ENCODE measurements at places on chromosomes 4 and X. TPM values are rescaled to one million over a fixed set of nuclear protein-coding genes. Genes with fewer than 3 reads are reported as not detected.

GRCh38 chr4:17701882-17702281, 79.5 kb downstream of the FAM184B start:
- no peak for DNase-seq

GRCh38 chr4:173518425-173519102, 11.5 kb downstream of the HAND2 start:
- DNase-seq: peak; percentile 68

DNA sequence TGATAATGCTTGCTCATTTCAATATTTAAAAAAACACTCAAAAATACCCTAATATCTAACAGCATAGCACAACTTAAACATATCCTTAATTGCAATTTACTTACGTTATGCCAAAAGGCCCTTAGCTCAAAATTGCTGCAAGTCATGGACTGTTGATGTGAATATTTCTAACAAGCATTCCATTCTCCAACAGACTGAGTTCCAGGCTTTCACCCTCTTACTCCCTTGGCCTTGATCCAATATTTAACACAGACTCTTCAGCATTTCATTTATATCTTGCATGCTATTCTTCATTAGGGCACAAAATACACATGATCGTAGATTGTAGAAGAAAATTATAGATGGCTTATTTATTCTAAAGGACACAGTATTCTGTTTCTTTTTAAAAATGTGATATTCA, 96.5 kb downstream of the RNF150 start:
- DNase-seq: no peak

DNA sequence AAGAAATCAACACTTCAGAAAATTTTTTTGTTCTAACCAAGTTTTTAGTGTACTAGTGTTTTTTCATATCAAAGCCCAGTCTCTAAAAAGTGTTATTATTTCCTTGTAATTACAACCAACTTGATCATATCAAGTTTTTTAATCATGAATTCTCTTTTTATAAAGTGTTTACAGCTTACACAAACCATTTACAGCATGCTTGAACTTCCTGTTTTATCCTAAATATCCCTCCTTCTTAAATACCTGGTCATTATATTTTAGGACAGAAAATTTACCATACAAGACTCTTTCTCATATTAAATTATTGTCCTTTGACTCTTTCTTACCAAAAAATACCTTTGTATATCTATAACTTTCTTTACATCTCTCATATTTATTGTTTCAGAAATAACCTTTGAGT, 89.4 kb upstream of the NPY2R start:
- no peak for DNase-seq

GYPB gene
- not detected for total RNA-seq

- DNase-seq: peak; percentile 37
Measured at GRCh38 chr4:39085891-39086290, 23.9 kb downstream of the KLHL5 start.

CSAG1 gene
- not detected for total RNA-seq

FRG2 gene
- not detected for total RNA-seq

GRCh38 chr4:185370268-185370949, 25.3 kb downstream of the LRP2BP start:
- DNase-seq: no peak

DNA sequence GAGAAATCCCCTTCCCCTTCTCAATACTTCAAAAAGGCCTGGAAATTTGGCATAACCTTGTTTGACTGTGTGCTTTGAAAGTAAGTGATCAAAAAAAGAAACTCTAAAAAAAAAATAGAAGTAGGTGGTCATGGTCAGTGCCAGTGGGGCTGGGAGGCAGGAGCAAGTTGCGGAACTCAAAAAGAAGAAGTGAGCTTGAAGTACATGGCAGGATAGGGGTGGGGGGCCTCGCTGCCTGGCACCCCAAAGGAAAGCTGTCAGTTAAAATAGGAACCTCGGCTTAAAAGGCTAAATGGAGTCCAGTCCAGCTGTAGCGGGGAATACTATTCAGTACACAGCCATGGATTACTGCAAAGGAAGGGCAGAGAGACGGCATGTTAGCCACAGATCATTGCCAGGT, 12.2 kb upstream of the NKRF start:
- no peak for DNase-seq

ADAD1 gene
- total RNA-seq: not detected

N4BP2 gene
- 8.7 TPM for total RNA-seq

CT45A1 gene
- not detected for total RNA-seq

MUC7 gene
- not detected for total RNA-seq

GRCh38 chr4:16418814-16419213, 192.5 kb upstream of the TAPT1 start:
- DNase-seq: peak; percentile 12

DNA sequence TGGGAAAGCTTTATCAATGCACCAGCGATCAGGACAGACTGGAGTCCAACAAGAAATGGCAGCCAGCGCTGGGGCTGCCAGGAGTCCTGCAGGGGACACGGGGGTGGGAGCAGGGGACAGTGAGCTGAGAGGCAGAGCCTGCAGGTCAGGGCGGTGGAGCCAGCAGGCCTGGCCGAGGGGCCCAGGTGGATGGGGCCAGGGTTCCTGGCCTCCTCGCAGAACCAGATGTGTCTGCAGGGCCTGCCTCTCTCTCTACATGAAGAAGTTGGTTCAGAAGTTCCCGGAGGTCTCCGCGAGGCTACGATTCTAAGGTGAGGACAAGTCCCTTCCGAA, 63.6 kb downstream of the CPZ start:
- no peak for DNase-seq

GRCh38 chr4:153438916-153439756, 27.0 kb upstream of the TMEM131L start:
- no peak for DNase-seq

DNA sequence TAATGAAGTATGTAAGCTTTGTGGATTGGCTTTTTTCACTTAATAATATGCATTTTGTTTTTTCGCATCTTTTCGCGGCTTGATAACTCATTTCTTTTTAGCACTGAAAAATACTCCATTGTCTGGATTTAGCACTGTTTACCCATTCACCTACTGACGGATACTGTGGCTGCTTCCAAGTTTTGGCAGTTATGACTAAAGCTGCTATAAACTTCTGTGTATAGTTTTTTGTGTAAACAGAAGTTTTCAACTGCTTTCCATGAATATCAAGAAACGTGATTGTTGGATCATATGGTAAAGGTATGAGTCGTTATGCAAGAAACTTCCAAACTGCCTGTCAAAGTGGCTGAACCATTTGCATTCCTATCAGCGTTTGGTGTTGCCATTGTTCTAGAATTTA, 87.6 kb downstream of the BMP3 start:
- DNase-seq: no peak

GRCh38 chrX:3504916-3505315, 158.5 kb upstream of the MXRA5 start:
- DNase-seq: no peak

GRCh38 chrX:40177489-40177888, 79.7 kb upstream of the BCOR start:
- no peak for DNase-seq

GRCh38 chrX:45001048-45001447, 128.1 kb downstream of the KDM6A start:
- DNase-seq: no peak

- no peak for DNase-seq
Measured at GRCh38 chr4:26721685-26722084, 137.8 kb downstream of the TBC1D19 start.

DNA sequence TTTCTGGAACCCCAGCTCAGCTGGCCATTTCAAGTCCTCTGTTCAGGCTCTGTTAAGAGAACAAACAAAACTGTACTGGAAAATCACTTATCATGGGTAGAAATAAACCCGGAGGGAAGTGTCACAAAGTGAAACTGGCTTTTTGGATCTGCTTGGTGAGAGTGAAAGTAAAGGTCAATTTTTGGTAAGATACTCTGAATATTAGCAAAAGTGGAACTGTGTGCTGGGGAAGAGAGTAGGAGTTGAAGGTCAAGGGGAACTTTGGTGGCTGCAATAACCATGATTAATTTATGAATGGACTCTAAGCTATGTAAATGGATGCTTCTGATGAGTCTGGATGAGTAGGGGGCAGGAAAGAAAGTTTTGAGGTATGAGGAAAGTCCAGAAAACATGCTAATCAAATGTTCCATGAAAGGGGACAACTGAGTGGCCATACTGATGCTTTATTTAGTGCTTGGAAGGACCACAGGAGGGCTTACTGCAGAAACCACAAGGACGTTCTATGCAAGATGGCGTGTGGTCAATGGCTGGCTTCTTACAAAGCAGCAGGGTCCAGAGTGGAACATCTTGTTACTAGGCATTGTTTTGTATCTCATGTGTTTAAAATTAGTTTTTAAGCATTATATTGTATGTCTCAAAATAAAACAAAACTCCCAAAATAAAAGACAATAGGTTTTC, 36.8 kb upstream of the TNIP3 start:
- DNase-seq: no peak

CYSLTR1 gene
- under 0.01 TPM for total RNA-seq

GRCh38 chr4:95465010-95465409, 83.8 kb downstream of the UNC5C start:
- peak; percentile 74 for DNase-seq

HTN3 gene
- not detected for total RNA-seq

DNA sequence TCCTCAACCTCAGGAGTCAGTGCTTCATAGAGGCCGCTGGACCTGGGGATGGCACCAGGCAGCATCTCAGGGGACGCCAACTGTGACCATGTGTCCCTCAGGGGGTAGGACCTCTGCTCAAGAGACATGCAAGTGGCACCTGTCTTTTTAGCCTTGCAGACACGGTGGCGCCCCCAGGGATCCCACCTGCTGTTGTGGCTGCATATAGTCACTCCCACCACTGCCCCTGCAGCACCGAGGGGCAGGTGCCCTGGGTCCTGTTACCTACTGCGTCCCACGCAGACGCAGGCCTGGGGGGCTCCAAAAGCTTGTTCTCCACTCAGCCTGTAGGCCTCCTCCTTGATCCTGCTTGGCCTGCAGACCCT, 2.5 kb downstream of the MYL5 start:
- no peak for DNase-seq

DNA sequence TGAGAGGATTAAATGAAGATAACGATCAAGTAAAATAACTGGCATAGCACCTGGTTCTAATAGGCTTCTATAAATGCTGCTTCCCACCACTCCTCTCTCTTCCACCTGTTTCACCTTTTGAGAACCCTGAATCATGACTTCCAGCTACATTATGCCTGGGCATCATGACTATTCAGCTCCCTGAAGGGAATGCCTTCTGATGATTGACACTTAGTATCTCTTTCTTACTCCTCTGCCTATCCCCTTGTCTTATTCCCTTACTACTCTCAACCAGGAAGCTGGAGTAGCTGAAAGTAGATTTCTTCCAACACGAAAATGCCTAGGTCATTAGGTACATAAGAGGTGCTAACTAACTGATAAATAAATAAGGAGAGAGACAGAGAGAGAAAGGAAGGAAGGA, 24.7 kb upstream of the CXCL8 start:
- DNase-seq: no peak

- DNase-seq: no peak
Measured at GRCh38 chrX:47561659-47562151, 700 bp downstream of the ARAF start.

ARHGEF38 gene
- not detected for total RNA-seq

CPLX1 gene
- total RNA-seq: not detected

DNA sequence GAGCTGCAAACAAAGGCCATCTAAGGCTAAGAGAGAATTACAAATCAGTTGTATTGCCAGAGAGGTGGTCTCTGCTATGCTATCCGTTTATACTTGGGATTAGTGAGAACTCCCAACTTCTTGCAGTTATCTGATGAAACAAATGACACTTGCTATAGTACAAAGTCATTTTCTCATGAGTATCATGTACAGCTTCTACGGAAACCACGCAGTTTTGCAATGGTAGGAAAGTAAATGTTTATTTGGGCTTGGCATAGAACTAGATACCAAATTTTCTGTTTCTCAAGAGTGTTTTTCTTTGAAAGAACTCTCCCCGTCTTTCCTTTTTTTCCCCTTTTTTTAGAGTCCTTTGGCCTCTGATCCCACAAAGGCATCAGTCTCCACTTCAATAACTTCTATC, 128.2 kb upstream of the ENPEP start:
- DNase-seq: no peak

- DNase-seq: no peak
Measured at GRCh38 chr4:21571100-21571499, 377.5 kb downstream of the KCNIP4 start.

- peak; percentile 22 for DNase-seq
Measured at GRCh38 chrX:30863974-30864373, 25.1 kb downstream of the TAB3 start.

BEND4 gene
- total RNA-seq: not detected

- peak; percentile 16 for DNase-seq
Measured at GRCh38 chr4:181939199-181939945, 303.8 kb upstream of the TENM3 start.
